ENCODE measurements at places on chromosomes 1 and 21.

GRCh38 chr1:198096390-198096789 is 60.4 kb upstream of the NEK7 start:
- DNase-seq, result no peak

GRCh38 chr1:222105393-222105737 is 363.5 kb upstream of the DUSP10 start:
- DNase-seq, result peak; percentile 74

GRCh38 chr1:39076127-39076798 is 50.1 kb downstream of the NDUFS5 start:
- no peak for DNase-seq

DNA sequence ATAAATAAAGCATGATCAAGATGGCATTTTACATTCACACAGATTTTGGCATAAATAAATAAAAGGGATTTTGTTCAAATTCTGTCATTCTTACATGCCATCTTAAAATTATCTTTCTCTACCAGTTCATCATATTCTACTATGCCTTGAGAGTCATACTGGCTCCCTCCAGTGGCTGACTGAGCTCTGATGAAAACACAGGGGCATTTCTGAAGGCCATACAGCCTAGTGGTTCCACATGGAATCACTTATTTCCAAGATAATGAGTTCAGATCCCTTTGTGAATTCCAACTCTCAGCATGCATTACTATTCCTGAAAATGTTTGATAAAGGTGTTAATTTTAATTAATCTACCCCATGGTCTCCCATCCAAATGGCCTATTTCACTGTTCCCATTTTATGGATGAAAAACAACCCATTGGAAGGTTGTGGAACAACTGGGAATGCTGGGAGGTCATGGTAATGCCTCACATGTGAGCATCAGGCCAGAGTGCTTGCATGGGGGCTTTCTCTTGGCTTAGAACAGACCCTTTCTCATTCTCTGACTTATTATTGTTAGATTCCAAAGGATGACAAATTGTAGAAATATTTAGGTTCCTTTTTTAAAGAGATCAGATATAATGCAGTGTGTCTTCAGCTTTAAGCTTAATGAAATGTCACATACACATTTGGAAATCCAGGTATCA is 622.4 kb upstream of the PKN2 start:
- peak; percentile 69 for DNase-seq

- DNase-seq, result peak; percentile 25
These were observed 1.2 kb downstream of the LBR start for GRCh38 chr1:225426395-225427234.

DNA sequence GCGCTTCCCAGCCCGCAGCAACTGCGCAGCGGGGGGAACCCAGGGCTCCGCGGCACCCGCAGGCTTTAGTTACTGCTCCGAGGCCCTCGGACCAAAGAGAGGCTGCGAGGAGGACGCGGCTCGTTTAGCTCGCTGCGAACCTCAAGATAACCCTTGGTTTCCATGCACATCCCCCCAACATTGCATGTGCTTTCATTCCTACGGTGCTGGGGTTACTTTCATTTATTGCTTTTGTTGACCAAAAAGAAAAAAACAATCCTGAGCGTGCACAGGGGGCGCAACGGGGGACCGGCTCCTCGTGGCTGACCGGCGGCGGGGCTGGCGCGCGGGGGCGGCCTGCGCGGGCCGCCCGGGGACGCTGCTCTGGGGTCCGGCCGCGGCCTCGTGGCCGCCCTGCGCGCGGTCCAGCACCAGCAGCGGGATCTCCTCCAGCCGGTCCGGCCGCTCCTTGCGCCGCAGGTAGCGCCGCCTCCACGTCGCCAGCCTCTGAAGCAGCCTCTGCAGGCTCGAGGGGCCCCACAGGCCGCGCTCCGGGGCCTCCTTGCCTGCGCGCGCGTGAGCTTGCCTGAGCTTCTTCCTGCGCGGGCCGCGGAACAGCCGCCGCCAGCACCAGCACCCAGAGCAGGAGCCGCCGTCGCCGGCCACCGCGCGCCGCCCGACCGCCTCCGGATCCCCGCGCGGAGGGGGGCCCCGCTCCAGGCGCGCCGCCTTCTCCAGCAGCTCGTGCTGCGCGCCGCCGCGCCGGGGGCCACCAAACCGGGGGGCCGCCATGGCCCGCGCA is 77.4 kb downstream of the DESI2 start:
- peak; percentile 58 for DNase-seq

DNA sequence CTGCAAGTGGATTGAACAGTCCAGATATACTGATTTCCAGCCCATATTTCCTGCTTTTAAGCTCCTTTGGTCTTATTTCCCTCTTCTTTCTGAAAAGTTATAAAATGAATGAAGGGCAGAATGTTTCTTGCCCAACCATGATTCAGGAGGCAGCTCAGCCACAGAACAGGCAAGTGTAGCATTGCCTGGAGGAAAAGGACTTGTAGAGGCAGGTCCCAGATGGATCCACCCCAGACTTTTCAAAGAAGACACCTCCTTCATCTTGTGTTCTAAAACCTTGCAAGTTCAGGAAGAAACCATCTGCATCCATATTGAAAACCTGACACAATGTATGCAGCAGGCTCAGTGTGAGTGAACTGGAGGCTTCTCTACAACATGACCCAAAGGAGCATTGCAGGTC is at the start of gene CLCA2:
TSS of gene CLCA2 (plus strand) at position 299 of the 400 bp plus-strand sequence. CDS start at position 376, 77 bp downstream.
- DNase-seq, result no peak

DNA sequence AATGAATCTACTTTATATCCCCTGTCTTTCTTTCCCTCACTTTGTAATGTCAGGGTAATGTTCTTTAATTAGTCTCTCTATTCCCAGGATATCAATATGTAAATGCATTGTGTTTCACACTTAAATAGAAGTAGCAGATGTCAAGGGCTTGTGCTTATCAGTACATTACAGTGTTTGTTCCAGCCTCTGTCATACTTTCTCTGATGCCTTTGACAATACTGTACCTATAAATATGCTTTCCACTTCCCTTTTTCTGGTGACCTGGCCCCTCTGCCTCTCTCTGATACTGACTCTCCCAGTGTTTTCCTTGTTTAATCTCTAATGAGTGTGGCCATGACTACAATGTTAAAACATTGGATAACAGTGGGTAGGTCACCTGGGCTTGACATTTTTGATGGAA is 862.0 kb upstream of the NEGR1 start:
- no peak for DNase-seq

DNA sequence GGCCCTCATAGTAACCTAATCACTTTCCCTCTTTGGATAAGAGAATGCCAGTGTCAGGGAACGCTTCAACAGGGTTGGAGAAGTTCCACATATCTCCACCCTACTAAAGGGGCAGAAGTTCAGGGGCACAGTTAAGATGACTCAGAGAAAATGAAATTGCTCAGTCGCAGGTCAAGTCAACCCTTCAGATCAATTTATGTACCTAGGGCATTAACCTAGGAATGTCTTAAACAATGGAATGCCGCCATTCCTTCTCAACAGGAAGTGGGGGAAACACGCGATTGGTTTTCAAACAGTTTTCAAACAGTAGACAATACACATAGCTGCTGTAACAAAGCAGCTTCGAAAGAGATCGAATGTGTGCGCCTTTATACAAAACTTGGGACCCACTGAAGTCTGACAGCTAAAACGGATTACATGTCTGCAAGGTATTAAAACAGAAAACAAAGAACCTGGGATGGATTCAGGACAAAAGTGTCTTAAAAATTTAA is 897 bp downstream of the SLC25A24 start:
- peak; percentile 5 for DNase-seq

GRCh38 chr1:93143136-93143535 is 37.1 kb downstream of the TMED5 start:
- no peak for DNase-seq

DNA sequence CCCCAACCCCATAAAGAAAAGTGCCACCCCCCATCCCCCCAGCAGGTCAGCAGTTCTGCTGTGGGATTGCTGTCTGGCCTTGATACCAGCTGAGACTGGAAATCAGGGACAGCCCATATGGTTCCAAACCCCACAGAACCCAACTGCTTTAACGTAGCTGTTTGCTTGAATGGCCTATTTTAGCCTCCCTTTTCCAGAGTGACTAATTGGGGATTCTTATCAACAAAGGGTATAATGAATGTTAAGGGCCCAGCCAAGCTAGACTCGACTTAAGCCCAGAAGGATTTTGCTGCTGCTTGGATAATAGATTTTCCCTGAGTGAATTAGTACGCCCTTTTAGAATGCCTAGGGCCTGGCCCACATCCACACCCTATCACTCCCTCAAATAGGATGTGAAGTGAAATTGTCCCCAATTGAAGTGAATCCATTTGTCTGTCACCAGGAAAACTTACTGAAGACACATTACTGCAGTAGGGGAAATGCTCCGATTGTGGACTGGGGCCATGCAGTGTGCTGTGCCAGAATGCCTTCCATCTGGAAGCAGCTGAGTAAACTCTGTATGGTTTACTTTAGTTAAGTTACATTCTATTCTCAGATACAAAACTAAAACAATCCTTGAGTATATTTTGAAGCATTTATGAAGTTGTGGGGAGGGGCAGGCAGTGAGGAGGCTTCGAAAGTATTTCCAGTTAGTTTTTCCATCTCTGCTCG is 156.9 kb downstream of the DHRS3 start:
- DNase-seq, result no peak

- DNase-seq, result no peak
These were observed 2.2 kb downstream of the ELOA start for GRCh38 chr1:23745515-23745914.

GRCh38 chr1:198880818-198881597 is 242.2 kb downstream of the PTPRC start:
- DNase-seq, result peak; percentile 57

DNA sequence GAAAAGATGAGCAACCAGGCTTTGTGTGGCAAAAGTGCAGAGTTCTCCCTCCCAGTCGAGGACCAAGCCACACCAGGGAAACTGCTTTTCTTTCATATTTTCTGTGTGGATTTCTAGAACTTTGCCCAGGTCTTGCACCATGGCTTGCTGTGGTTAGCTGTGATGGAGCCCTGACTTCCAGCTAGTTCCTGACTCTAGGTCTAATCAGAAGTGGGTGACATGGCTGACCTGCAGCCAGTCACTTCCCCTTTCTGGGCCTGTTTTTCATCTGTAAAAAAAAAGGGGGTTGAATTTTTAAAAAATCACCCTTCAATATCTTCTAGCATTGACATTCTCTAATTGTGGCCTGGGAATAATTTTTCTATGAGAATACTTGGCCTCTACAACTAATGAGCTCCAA is 491.2 kb upstream of the USP24 start:
- DNase-seq, result no peak

DNA sequence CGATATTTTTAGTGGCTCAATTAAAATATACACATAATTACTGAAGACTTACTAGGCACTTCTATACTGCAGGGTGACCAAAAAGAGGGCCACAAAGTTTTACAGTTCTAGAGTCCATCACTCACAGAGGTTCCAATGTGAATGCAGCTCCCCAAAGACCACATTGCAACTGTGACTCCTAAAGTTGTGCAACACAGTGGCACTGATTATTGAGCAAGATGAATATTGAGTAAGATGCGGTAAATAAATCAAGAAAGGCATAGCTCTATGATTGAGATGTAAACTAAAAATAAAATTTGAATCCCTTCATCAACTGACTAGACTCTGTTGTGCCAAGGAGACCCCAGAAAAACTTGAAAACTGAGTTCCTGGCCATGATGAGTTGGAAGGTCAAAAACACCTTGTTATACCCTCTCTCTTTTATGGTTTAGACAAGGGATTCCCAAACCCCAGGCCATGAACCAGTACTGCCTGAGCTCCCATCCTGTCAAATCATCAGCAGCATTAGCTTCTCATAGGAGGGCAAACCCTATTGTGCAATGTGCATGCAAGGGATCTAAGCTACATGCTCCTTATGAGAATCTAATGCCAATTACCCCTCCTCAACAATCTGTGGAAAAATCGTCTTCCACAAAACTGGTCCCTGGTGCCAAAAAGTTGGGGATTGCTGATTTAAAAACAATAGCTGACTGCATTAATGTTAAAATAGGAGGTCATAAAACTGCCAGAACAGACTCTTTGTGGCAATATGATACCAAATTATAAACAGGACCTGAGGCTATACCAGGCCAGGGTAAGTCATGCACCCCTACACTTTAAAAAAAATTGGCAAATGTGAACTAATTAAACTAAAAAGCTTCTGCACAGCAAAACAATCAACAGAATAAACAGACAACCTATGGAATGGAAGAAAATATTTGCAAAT is 94.3 kb downstream of the ADGRL4 start:
- no peak for DNase-seq

DNA sequence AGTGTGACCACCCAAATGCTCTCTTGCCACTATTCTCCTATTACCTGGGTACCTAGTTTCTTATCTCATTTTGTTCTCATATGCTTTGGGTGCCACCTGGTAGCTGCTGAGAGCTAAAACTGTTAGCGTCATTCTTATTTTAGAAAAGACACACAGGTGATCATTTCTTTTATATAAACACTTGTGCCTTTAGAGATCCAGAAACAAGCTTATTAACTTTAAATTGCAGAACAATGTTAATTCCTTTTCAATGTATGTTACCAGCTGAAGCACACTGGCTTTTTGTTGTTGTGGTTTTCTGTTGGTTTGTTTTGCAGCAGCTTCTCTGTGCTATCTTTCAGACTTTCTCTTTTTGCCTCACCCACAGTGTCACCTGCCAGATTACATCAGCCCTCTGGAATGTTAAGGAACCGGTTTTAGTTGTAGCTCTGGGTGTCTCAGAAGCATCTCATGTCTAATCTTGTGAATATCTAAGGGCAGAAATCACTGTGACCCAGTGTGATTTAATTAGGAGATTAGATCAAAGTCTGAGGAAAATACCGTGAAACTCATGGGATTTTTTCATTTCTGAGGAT is 43.4 kb upstream of the SLC19A2 start:
- peak; percentile 89 for DNase-seq

GRCh38 chr1:93708734-93709481 is 27.3 kb upstream of the BCAR3 start:
- DNase-seq, result no peak

- DNase-seq, result no peak
These were observed 21.7 kb downstream of the DOP1B start for GRCh38 chr21:36178349-36178748.

DNA sequence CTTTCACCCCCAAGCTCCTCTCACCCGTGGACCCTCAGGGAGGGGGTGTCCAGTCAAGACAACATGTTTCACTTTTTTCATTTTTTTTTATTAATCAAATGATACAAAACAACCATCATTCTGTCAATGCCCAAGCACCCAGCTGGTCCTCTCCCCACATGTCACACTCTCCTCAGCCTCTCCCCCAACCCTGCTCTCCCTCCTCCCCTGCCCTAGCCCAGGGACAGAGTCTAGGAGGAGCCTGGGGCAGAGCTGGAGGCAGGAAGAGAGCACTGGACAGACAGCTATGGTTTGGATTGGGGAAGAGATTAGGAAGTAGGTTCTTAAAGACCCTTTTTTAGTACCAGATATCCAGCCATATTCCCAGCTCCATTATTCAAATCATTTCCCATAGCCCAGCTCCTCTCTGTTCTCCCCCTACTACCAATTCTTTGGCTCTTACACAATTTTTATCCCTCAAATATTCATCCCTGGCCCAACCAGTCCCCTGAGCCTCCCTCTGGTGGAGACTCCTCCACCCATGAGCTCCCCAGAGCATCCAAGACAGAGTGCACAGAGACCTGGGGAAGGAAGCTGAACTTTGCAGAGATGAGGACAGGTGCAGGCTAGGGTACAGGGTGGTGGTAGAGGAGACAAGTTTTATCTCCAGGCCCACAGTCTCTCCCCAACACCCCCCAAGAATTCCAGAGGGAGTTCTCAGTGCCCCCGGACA is 1.4 kb upstream of the S100A16 start:
- DNase-seq, result no peak
